ENCODE measurements at places on chromosomes 7 and 10. TPM values are rescaled to one million over a fixed set of nuclear protein-coding genes. Genes with fewer than 3 reads are reported as not detected.

DNA sequence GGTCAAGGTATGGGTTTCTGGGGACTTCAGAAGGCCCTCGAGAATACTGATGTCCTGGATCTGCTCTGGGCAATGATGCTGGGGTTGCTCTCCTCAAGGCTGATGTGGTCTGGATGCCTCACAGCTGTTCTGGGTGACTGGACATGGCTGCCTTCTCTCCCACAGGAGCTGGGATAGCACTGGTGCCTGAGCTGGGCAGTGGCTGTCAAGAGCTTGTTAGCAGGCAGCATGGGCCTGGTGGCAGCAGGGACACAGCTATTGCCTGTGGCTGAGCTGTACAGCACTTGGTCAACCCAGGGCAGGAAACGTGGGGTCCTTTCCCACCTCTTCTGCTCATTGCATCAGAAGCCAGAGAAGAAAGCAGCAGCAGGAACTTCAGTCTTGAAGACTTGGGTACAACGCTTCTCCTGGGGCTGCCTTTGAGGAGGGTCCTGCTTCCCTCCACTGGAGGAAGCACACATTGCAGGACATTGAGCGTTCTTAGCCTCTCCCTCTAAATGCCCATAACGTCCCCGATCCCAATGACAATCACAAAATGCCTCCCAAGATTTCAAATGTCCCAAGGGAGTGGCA, 13.0 kb downstream of the ADCYAP1R1 start:
- DNase-seq: no peak

DNA sequence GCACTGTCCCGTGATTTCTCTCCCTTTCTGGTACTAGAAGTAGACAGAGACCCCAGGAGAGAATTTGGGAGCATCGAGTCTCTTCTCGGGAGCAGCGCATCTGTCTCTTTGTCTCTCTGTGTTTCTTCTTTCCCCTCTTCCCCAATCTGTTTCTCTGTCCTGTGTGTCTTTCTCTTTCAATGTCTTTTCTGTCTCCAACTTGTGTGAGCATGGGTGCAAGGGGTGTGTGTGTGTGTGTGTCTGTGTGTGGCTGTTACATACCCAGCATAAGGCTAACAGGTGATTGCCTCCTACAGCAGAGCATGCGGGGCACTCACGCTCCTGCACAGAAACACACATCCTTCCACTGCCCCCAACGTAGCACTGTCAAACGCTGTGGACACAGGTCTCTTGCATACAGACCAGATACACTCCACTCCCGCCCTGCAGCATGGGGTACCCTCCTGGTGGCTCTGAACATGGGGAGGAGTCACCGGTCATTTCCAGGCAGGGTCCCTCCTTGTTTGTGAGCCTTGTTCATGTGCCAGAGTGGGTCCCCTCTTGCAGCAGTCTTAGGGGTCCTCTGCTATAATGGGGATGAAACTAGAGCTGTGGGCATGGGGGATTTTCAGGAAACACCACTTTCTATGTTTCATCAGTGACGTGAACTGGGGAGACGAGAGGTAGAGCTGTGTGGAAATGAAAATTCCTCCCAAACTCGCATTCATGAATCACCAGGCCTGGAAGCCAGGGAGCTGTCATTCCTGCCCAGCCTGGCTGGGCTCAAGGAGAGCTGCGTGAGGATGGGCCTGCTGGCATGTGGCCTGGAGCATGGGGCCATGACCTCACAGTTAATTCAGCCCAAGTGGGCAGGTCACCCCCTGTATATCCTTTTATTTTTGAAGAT, 980 bp downstream of the ADAMTS14 start:
- DNase-seq: no peak

- DNase-seq: no peak
These were observed 101.5 kb downstream of the GRM3 start for GRCh38 chr7:86745013-86745745.

Gene CACNB2
- not detected for total RNA-seq

Gene SPDYE16
- 0.15 TPM for total RNA-seq

Measured in HT-29 (cell line).